Spleen (tissue), 13 donors: ENCODE measurements at places on chromosomes 2 and 18. TPM values are rescaled to one million over a fixed set of nuclear protein-coding genes. Genes with fewer than 3 reads are reported as not detected.

HTR2B gene
- 1.3 TPM for total RNA-seq

CHST9 gene
- 18.6 TPM for total RNA-seq

ARHGAP28 gene
- total RNA-seq = 58.5 TPM

MAP3K19 gene
- total RNA-seq = not detected

DES gene
- 18.1 TPM for total RNA-seq

MOGAT1 gene
- not detected for total RNA-seq

SLC4A3 gene
- 2.7 TPM for total RNA-seq

FN1 gene
- 64.2 TPM for total RNA-seq

TRABD2A gene
- total RNA-seq = 9.3 TPM

RNPEPL1 gene
- 73.0 TPM for total RNA-seq

CCDC74B gene
- 0.66 TPM for total RNA-seq

G6PC2 gene
- total RNA-seq = not detected

HAAO gene
- 6.5 TPM for total RNA-seq

FAM110C gene
- 0.65 TPM for total RNA-seq

ZNF396 gene
- 1.5 TPM for total RNA-seq

ARHGAP15 gene
- total RNA-seq = 137 TPM

DSC3 gene
- total RNA-seq = not detected

ABCG8 gene
- not detected for total RNA-seq

BOLL gene
- not detected for total RNA-seq

GMCL1 gene
- 13.2 TPM for total RNA-seq

TRIP12 gene
- 177 TPM for total RNA-seq

TRIM43 gene
- total RNA-seq = not detected

GREB1 gene
- total RNA-seq = 0.51 TPM

KCNG2 gene
- 1.6 TPM for total RNA-seq

ERICH2 gene
- not detected for total RNA-seq

KCNIP3 gene
- 5.2 TPM for total RNA-seq

HOXD12 gene
- total RNA-seq = not detected

CDH7 gene
- not detected for total RNA-seq

CPLX4 gene
- not detected for total RNA-seq

MORN2 gene
- total RNA-seq = 6.0 TPM

PRADC1 gene
- total RNA-seq = 22.8 TPM

C2orf66 gene
- total RNA-seq = not detected

TUBB8B gene
- total RNA-seq = not detected

CYTIP gene
- total RNA-seq = 103 TPM

DUSP2 gene
- total RNA-seq = 45.0 TPM

SNORC gene
- 1.4 TPM for total RNA-seq

AKAIN1 gene
- total RNA-seq = not detected

ANKRD36C gene
- 43.2 TPM for total RNA-seq

CNTNAP5 gene
- 0.18 TPM for total RNA-seq

MTIF2 gene
- 20.4 TPM for total RNA-seq

EGR4 gene
- not detected for total RNA-seq

FAP gene
- total RNA-seq = 1.3 TPM

RTP5 gene
- total RNA-seq = 0.34 TPM
